ENCODE measurements at places on chromosomes 1 and 21.
A peak's percentile ranks its signal among the peaks of the same experiment; 100 is the strongest.

DNA sequence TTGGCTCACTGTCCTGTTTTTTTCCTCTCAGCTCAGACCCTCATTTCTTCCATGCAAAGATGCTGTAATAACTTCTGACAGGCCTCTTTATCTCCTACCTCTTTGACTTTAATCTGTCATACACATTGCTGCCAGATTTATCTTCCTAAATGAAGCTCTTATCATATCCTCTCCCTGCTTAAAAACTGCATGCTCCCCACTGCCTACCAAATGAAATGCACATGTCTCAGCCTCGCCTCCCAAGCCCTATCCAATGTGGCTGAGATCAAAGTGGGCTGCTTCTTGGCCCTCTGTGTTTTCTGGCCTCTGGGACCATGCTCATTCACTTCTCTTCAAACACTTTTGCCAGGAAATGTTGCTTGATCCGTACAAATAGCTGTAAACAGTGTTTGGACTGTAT, 38.3 kb downstream of the IRF2BP2 start:
- DNase-seq: no peak

DNA sequence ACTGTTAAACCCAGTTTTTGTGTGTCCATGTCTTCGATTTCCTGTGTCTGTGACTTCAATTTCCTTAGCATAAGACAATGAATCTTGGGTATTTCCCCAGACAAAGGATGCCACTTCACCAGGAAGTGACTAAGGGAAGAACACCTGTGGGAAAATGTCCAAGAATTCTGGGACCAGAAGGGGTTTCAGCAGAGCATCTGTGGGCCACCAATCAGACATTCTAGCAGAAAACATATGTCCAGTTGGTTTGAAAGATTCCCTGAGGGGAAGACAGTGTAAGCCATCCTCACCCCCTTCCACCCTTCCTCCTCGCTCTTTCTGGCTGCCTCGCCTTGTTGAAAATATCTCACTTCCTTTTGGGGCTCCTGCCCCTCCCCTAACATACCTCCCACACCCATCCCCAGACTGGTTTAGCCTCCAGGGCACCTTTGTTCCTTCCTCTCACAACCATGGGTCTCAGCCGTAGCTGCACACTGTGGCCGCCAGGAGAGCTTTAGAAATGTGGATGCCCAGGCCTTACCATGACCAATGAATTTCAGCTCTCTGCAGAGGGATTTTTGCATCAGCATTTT, 25.5 kb upstream of the IFNAR1 start:
- no peak for DNase-seq

DNA sequence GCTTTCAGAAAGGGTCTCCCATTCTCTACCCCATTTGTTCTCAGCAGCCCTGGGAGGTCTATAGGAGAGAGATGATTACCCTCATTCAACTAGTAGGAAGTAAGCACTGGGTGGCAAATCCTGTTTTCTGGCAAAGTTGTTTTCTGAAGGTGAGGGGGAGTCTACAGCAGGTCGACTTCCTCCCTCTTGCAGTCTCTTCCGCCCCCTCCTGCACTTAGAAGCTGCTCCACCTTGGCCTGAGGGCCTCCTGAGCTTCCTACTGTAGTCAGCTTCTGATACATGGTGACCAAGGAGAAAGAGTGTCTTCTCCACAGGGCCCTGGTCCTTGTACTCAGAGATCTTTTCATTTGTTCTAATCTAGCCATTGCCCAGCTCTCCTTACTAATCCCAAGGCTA, 93.1 kb downstream of the RGL1 start:
- DNase-seq: no peak

DNA sequence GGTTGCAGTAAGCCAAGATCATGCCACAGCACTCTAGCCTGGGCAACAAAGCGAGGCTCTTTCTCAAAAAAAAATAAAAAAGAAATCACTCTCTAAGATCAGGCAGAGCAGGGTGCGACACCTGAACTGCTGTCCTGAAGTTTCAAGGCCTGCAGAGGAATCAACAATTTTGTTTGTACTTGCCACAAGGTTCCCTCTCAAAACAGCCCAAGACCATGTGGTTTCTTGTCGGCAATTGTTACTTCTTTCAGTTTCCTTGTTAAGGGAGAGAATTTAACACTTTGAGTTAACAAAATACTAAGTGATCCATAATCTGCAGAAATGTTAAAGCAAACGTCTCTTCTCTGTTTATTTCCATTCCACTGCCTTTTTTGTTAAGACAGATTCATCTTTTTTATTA, 36.5 kb downstream of the MACO1 start:
- DNase-seq: no peak

DNA sequence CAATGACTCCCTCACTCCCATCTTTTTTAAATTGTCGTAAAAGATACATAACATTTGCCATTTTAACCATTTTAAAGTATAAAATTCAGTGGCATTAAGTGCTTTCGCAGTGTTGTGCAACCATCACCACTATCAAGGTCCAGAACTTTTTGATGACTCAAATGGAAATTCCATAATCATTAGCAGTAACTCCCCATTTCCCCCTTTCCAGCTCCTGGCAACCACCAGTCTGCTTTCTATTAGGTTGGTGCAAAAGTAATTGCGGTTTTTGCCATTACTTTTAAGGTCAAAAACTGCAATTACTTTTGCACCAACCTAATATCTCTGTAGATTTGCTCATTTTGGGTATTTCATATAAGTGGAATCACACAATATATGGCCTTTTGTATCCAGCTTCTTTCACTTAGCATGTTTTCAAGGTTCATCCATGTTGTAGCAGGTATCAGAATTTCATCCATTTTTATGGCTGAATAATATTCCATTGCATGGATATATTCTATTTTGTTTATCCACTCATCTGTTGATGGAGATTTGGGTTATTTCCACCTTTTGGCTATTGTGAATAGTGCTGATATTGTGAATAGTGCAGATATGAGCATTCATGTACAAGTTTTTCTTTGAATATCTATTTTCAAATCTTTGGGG, 159.7 kb downstream of the HIVEP3 start:
- DNase-seq: no peak

GRCh38 chr1:226661271-226661670, 77.8 kb downstream of the ITPKB start:
- no peak for DNase-seq

DNA sequence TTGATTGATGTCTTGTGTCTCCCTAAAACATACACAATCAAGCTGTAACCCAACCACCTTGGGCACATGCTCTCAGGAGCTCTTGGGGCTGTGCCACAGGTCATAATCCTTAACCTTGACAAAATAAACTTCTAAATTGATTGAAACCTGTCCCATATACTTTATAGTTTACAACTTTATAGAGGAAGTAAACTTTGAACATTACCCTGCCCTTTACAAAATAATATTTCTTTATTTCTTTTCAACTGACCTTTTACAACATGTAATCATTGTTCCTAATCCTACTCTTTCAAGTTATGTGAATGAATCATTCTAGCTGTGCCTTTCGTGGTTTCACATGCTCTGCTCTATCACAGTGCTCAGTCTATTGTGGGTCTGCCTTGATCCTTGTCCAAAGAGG, 118.3 kb upstream of the ATP1A1 start:
- DNase-seq: no peak

- no peak for DNase-seq
These were observed 120.1 kb downstream of the DNAH14 start for GRCh38 chr1:225049594-225049993.

DNA sequence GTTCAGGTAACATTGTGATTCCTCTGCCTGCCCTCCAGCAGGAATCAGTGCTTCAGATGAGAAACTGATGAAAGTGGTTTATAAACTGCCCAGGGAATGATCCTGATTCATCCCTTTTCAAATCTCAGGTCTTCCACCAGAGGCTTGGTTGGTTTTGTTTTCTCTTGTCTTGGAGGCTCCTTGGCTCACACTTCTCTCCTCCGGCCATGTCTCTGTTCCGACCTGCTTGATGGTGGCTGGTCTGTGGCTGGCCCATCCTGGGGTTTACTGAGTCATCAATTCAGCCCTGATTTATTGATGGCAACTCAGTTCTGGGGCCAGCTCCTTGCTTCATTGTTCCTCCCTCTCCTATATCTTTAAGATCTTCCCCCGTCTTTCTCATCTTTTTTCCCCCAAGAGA, 56.6 kb upstream of the SLC2A1 start:
- DNase-seq: no peak

- DNase-seq: no peak
These were observed 24.2 kb downstream of the PGM1 start for GRCh38 chr1:63617450-63617849.

- no peak for DNase-seq
These were observed 241.9 kb upstream of the RUNX1 start for GRCh38 chr21:35291034-35291433.

DNA sequence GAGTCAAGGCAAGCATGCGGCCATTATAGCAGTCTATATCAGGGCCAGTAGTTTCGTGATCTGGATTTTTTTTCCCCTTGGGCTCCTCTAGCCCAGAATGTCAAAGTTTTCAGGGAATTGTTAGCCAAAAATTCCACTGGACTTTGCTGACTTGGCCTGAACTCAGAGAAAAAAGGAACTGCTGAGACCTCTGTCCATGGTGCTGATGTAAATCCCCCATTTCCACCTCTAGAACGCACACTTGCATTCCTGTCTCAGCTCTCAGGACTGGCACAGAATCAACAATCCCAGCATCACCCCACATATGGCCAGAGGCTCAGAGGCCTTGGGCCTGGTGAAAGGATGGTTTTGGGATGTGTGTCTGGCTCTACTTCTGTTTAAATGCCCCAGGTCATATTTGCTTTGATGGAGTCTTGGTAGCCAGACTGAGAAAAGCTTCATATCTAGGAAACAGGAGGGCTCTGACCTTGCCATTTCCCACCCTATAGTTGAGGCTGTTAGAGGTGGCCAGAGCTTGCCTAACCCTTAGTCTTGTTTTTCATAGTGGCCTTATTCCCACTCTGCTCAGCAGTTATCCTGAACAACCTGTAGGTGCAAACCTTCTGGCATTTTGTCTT, 16.9 kb upstream of the EFCAB14 start:
- no peak for DNase-seq

- no peak for DNase-seq
These were observed 685.7 kb downstream of the ADGRL2 start for GRCh38 chr1:82486468-82486867.

- DNase-seq: no peak
These were observed 42.5 kb downstream of the KDM5B start for GRCh38 chr1:202765721-202766120.

DNA sequence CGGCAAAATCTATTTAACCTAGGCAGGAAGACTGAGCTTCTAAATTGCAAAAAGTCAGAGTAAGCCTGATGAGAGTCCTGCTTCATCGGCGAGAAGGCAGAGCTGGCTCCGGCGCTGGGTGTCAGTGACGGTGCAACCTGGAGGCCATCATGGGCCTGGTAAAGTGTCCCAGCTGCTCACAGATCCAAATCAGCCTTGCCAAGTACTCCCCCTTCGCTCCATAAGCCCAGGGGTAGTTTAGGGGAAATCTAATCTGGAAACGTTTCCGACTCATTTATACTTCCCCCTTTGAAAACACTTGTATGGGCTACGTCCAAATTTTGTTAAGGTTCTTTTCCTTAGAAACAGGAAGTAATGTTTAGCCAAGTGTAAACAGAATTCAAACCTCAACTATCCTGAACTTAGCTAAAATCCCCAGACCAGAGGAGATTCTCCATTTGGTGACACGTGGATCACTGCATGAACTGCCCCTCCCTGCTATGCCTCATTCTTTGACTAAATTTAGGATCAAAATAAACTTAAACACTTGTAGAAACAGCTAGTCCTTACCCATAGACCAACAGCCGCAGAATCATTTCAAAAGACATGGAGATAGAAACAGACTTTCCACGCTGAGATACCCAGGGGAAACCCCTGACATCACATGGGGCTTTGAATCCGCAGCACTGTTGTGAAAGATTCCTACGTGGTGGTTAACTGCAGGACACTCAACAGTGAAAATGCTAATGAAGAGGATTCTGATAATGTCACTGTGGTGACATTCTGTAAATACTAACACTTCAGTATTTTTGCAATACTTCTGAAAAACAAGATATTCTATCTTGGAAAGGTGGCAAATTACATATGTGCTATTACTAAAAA, 172.7 kb downstream of the TGFBR3 start:
- DNase-seq: no peak

- DNase-seq: no peak
These were observed 75.2 kb downstream of the FMO4 start for GRCh38 chr1:171389171-171389570.

DNA sequence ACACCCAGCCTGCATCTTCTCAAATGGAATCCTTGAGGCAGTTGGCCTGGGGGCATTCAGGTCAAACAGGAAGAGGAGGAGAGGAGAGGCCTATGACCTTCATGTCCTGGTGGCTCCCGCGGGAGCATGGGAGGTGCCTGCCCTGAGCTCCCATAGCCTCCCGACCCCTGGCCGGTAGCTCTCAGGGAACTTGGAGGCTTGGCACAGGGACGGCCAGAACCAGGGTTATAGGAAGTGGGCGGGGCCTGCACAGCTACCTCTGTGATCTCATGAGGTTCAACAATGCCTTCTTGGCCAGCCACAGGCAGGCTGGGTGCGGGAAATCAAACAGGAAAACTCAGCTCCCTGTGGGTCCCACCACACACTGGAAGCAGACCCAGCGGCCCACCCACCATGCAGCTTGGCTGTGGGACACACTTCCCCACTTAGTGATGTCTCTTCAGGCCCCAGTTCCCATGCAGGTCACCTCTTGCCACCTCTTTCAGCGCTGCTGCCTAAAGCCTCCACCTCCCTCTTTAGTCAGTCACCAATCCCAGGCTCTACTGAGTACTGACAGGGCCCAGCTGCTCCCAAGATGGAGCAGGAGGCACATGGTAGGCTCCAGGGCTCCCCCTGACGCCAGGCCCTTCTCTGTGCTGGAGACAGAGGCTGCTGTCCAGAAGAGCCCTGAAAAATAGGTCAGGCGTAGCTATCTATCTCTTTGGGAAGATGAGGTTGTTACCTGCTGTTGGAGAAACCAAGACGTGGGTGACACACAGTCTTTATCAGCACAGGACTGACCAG, at the start of gene SLFNL1:
TSS of gene SLFNL1 (minus strand) at position 200 of the 783 bp plus-strand sequence. CDS start 1,065 bp downstream, outside the sequence.
- no peak for DNase-seq

DNA sequence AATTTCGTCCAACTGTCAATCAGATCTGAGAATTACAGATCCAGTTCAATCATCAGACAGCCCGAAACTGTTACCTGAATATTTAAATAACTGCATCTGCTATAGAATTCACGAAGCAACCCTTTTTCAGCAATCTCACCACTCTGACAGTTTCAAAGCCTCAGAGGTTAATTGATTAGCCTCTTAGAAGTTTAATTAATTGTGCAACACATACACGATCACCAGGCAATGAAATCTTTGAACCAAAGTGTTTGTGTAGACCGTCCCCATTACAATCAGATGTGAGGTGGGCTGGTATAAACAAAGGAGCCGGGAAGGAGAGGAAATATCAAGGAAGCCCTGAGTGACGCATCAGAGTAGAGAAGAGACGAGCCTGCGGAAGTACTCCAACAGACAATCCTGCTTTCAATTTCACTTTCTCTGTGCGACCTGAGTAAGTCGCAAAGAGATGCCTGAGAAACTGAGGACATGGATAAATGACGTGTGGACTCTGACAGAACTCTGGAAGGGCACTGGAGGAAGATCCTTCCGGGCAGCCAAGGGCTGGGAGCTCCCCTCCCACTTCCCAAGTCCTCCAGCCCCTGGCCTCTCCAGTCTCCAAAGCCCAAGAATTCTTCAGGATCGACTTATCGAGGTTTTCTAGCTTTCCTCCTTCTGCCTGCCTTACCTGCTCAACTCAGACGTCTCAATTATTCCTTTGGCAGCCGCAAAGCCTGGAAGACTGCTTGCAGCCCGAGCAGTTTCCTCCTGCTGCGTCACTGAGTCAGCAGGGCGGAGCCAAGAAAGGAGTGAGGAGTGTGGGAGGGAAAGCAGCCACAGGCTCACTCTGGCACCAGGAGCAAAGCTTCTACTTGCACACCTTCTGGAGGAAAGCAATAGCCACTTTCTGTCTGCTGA, at the start of gene RNASEL:
TSS of gene RNASEL (minus strand) at position 757 of the 897 bp plus-strand sequence. CDS start 2,450 bp downstream, outside the sequence.
- DNase-seq: peak; percentile 39
